Right ventricle myocardium superior (tissue), 1 donor: ENCODE measurements at places on chromosomes 1 and 21.

DNA sequence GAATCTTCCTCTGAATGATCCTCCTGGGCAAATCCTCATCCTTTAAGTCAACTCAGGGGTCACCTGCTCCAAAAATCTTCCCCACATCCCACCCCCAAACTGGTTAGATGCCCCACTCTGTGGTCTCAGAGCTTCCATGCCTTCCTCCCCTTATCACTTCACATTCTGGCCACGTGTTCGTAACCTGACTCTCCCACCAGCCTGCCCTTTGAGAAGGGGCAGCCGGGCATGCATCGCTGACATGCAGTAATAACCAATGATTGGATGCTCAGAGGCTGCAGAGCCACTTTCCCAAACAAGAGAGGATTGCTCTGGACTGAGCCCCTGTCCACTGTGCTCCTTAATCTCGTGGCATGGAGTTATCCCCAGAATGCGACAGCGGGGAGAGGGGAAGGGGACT lies 7.0 kb downstream of the LELP1 start:
- no peak for DNase-seq

DNA sequence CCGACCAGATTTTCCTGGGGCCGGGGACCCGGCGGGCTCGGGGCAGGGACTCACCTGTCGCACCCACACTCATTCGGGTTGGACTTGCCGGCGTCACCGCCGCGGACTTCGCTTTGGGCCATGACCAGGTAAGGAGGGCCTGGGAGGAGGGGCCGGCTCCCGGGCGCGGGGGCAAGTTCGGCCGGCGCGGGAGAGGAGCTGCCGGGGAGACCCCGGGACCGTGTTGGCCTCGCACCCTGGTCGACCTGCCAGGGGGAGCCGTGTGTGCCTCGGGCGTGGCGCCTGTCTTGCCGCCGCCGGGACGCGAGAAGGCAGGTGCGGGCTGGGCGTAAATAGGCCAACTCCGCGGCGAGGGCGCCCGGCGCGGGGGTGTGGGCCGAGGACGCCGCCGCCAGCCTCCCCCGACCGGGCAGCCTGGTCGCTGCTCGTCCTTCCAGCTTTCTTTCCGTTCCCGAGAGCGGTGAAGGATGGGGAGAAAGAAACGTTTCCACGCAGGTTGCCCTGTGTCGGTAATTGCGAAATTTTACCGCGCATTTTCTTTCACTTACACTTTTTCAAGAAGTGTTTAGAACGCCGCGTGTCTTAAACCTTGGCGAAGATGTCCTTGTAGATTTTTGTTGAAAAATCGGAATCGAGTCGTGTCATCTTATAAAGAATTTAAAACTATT lies 558 bp downstream of the USP1 start:
- no peak for DNase-seq

DNA sequence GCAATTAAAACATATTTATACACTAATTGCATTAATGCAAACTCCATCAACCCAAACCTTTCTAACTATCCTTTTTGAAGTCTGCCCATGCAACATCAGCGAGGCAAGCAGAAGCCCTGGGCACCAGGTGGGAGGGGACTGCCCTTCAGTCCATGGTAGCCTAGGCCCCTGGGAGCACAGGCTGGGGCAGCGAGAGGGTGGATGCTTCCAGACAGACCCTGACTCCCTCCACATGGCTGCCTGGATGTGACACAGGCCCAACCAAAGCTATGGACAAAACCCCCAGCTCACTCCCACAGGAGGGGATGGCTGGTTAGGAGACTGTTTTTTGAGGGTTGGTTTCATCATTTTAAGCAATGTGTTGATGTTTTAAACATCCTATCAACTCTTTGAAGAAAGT lies 17.8 kb upstream of the LRRC47 start:
- no peak for DNase-seq

GRCh38 chr21:22019766-22020165 lies 1021.6 kb downstream of the NCAM2 start:
- DNase-seq = no peak

DNA sequence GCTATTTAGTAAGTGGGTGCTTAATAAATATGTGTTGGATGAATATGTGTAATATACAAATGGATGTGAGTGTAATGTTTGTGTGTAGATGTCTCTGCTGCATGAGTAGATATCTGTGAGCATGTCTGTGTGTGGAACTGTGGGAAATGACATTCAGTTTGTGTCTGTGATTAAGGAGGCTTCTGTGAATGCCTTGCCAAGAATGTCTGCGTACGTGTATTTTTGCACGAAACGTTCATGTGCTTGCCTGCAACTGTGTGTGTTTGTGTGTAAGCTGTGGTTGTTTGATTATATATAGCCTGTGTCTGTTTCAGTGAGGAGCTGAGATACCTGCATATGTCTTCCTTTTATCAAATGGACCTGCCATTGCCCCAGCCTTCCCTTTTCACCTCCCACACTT lies 13.8 kb downstream of the DMBX1 start:
- peak; percentile 1 for DNase-seq

DNA sequence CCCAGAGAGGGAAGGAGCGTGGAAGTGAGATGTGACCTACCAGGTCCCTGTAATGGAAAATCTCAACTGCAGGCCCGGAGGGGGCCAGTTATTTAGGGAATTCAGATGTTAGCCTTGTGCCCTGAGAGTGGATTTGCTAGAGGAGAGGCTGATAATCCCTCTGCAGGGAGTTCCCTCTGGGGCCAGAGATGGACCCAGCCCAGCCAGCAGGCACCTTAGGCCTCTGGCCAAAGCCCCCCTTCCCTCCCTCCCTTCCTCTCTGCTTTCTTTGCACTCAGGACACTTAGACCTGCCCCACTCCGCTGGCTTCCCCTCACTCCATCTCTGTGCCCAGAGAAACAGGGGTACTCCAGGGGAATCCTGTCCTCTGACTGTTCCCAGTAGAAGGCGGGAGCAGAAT lies 1.5 kb upstream of the ATP1A2 start:
- DNase-seq = peak; percentile 54

DNA sequence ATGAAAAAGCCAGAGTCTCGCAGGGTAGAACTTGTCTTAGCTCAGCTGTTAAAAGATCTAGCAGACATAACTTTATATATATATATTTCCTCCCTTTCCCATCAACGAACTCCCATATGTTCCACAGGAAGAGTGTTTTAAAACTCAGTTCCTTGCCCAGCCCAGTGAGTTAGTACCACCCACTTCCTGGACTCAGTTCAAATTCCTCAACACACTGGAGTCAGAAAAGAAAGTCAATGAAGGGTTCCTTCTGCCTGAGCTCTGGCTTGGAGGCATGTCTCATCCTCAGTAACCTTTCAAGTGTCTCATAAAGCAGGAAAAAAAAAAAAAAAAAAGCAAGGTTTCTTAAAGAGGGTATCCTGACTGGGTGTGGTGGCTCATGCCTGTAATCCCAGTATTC lies 15.6 kb downstream of the TPM3 start:
- DNase-seq = no peak

GRCh38 chr1:36365381-36365780 lies 20.3 kb downstream of the STK40 start:
- peak; percentile 86 for DNase-seq

DNA sequence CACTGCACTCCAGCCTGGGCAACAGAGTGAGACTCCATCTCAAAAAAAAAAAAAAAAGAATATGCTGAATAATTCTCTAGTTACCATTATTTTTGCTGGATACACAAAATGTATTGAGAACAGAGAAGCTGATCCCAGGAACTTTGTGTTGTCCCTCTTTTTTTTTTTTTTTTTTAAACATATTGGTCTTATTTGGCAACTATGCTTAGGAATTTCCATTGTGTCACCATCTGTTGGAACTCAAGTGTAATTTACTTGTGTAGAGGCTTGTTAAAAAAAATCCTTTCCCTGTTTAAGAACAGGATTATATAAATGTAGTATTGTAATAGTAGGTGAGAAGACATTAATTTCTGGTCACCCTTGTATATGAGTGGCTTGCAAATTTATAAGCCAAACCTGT lies 28.6 kb downstream of the CAMSAP2 start:
- no peak for DNase-seq

GRCh38 chr1:109995536-109995935 lies 11.0 kb downstream of the AHCYL1 start:
- DNase-seq = no peak

DNA sequence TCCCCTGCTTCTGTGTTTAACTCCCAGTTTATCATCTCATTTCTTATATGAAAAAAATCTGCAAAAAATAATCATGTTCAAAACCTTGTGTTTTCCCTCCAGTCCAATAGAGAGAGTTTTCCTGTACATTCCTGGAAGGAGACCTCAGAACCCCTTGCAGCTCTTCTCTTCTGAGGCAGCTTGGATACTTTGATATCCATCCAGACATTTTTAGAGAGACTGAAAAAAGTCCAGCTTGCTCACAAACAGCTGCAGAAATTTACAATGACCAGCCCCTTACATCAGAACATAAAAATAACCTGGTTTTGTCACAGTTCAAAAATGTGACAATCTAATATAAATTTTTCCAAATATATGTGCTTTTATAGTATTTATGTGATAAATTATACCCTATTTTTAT lies 73.3 kb upstream of the C1orf115 start:
- no peak for DNase-seq

DNA sequence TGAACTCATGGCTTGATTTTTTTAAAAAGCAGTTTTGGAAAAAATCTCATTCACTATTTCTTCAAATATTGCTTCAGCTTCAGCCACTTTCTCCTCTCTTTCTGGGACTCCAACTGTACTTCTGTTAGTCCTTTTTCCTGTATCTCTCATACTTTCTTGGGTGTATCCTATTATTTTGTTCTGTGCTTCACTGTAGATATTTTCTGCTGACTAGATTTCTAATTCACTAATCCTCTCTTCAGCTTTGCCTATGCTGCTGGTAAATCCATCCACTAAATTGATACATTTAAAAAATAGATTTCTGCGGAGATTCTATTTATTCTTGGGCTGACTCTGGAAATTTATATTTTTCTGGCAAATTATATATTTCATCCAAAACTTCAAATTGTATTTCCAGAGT lies 4.9 kb upstream of the KCNE2 start:
- DNase-seq = no peak

DNA sequence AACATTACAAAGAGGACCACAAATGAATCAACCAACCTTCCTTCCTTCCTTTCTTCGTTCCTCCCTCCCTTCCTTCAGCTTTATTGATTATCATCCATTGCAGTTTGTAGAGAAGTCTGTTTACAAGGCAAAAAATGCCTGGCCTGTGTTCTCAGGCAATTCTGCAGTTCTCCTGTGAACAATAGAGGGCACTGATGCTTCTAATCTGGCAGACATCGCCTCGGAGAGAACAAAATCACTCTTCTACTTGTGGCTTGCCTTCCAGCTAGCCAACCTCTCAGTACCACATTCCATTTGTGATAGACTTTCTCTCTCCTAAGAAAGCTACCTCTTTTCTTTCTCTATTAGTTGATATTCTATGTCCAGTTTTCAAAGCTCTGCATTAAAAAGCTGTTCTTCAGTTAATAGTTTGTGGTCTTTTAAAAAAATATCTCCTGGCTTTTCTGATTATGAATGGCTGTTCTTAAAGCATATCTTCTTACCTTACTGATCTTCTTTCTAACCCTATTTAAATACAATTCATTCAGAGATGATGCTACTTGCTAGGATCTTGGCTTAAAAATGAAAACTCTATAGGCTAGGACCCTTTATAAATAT lies 26.9 kb upstream of the ESRRG start:
- DNase-seq = no peak

DNA sequence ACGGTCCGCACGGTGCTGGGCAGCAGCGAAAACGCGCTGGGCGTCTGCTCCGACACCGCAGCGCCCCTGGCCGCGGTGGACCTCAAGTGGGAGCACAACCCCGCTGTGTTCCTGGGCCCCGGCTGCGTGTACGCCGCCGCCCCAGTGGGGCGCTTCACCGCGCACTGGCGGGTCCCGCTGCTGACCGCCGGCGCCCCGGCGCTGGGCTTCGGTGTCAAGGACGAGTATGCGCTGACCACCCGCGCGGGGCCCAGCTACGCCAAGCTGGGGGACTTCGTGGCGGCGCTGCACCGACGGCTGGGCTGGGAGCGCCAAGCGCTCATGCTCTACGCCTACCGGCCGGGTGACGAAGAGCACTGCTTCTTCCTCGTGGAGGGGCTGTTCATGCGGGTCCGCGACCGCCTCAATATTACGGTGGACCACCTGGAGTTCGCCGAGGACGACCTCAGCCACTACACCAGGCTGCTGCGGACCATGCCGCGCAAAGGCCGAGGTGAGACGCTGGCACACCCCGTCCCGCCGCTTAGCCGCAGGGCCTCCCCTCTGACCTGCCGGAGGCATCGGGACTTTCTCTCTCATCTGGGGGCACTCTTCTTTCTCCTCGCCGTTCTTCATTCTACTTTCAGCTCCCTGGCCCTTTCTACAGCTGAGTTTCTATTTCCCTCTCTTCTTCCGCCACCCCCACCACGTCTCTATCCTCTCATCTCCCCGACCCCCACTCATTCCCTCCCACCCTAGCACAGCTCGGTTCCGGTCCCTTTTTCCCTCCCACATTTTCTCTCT lies 1.0 kb downstream of the NPR1 start:
- peak; percentile 51 for DNase-seq

DNA sequence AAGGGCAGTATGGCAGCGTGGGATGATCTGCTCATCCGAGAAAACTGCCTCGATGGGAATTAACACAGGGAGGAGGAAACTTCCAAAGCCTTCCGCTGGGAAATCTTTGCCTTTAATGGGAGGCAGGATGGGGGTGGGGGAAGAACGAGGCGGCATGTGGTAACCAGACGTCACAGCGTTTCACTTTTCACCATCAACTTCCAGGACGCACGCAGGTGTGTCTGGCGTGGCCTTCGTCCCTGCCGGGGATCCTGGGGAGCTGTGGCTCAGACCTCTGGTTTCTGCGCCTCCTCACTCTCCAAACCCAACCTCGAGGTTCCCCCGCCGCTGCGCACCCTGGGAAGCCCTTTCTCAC lies 282 bp downstream of the RSPH1 start:
- peak; percentile 51 for DNase-seq

DNA sequence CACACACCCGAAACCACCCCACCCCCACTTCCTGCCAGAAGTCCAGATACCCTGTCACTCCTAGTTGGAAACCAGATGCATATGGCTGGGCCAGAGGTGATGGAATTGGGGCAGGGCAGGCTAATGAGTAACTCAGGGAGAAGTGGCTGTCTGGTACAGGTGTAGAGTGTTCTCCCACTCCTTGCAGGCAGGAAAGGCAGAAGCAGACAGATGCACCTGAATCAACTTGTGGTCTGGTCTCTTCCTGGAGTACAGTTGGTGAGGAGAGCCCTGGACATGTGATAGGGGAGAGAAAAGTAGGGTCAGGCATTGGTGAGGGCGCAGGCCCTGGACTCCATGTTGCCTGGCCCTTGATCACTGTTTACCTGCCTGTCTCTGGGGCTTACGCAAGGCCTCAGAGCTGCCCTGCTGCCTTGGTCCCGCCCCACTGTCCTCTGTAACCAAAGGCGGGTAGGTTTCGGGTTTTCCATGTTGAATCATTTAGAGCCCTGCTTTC lies 2.5 kb downstream of the CGN start:
- no peak for DNase-seq

DNA sequence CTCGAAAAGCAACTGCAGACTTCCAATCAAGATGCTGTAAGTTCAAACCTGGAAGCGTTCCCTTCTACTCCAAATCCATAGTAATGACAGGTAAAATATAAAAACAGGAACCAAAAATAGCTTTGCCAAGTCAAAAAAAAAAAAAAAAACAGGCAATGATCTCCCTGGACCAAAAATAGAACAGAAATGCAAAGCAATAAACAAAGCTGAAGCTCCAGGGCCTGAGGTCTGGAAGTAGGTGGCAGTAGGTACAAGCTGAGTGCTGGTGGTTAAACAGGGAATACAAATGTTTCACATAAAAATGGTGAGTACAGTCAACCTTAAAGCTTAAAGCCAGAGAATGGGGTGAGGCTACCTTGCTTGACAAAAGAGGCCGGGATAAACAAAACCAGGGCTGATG lies 610.8 kb downstream of the SMYD3 start:
- DNase-seq = no peak
